ENCODE measurements at places on chromosomes 4 and X.

- no peak for DNase-seq
Observed at GRCh38 chrX:53305996-53306937, 24.9 kb upstream of the IQSEC2 start.

- no peak for DNase-seq
Observed at GRCh38 chr4:59195839-59196238, 2004.3 kb upstream of the ADGRL3 start.

GRCh38 chr4:113300471-113300928 is 251.0 kb downstream of the ANK2 start:
- DNase-seq: no peak

GRCh38 chrX:136580316-136580715 is 48.3 kb downstream of the VGLL1 start:
- DNase-seq: no peak

- DNase-seq: no peak
Observed at GRCh38 chrX:154459832-154460231, 1.8 kb downstream of the PLXNA3 start.

GRCh38 chrX:139120760-139121159 is 409.2 kb upstream of the FGF13 start:
- no peak for DNase-seq

DNA sequence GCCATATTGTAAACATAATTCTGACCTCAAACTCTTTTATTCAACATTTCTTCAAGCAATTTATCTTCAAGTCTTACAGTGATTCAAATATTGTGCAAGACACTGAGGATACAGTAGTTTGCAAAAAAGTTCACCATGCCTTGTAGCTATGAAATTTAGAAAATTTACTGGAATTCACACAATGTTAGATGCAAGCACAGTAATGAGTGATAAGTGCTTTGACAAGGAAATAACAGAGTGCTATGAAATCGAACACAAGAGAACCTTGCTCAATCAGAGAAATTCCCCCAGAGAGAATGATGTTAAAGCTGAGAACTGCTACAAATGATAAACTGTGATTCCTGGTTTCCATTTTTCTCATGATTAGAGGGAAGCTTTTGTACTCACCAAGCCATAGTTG is 952.9 kb downstream of the FAT4 start:
- no peak for DNase-seq

DNA sequence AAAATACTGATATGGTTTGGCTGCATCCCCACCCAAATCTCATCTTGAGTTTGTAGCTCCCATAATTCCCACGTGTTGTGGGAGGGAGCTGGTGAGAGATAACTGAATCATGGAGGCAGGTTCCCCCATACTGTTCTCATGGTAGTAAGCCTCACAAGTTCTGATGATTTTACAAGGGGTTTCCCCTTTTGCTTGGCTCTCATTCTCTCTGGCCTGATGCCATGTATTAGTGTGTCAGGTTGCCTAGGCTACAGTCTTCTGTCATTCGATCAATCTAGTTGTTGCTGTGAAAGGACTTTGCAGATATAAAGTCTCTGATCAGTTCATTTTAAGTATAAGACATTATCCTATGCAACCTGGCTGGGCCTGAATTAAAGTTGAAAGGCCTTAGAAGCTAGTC is 209.3 kb upstream of the MAOA start:
- DNase-seq: no peak
